ENCODE measurements at places on chromosomes 16 and 17. TPM values are rescaled to one million over a fixed set of nuclear protein-coding genes. Genes with fewer than 3 reads are reported as not detected.

GRB7 gene
- total RNA-seq, result 21.2 TPM

DNA sequence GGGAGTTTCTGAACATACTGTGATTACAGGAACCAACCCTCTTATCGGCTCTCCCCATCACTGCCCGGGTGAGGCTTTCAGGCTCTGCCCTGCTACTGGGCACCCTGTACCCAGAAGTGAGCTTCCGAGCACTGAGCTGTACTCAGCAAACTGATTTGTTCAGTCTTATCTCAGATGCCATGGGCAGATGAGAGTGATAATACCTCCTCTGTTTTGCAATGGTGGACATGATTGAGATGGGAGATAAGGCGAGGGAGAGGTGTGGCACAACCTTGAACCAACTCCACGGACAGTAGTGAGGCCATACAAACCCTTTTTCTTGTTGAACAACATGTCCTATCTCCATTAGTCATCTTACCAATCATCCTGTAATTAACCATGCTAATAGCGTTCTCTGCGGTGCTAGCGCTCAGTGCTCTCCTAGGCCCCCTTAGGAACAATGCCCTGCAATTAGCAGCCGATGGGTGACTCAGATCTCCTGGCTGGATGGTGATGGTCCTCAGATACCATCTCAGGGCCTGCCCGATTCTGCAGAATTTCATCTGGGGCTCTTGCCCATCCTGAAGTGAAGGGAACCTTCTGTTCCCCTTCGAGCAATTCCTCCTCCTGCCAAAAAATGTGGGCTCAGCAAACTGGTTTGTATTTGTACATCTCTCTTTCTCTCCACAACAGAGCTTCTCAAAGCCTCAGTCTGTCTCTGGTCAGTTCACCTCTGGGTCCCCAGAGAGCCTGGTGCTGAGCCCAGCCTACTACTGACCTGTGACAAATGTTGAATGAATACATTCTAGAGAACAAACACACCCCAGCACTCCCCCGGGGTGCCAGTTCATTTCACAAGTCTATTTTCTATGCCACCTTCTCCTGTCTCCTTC lies 139.3 kb upstream of the IRX3 start:
- no peak overlapping the region for H3K27ac ChIP-seq
- peaks cover 9% of the 10 kb centered on the region for H3K27me3 ChIP-seq
- H3K4me1 ChIP-seq, result no peaks in the 10 kb centered on the region
- DNase-seq, result no peak
- no peaks in the 10 kb centered on the region for H3K36me3 ChIP-seq

DNA sequence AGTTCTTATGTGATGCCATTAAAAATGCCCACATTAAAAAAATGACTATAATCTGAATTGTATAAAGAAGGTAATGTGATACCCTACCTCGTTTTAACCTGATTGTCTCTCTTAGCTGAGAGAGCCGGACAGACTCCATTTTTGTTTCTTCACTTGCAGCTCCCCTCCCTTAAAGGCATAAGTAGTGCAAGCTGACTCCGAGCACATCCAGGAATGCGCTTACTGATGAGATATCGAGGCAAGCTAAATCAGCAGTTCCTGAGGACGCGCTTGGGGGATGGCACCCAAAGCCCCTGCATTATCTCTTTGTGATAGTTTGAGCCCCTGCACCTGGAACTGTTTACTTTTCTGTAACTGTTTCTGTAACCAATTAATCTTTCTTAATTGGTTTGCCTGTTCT lies 6.3 kb downstream of the KRT24 start:
- no peak for DNase-seq
- H3K27me3 ChIP-seq, result no peaks in the 10 kb centered on the region
- H3K4me3 ChIP-seq, result no peak overlapping the region
- H3K36me3 ChIP-seq, result no peaks in the 10 kb centered on the region
- H3K27ac ChIP-seq, result no peak overlapping the region

GRCh38 chr16:70688246-70688742 lies 2.4 kb upstream of the MTSS2 start:
- no peak for DNase-seq
- no peaks in the 10 kb centered on the region for H3K36me3 ChIP-seq
- H3K27ac ChIP-seq, result no peak overlapping the region
- H3K27me3 ChIP-seq, result no peaks in the 10 kb centered on the region
- H3K4me1 ChIP-seq, result peaks cover 20% of the 10 kb centered on the region

DNA sequence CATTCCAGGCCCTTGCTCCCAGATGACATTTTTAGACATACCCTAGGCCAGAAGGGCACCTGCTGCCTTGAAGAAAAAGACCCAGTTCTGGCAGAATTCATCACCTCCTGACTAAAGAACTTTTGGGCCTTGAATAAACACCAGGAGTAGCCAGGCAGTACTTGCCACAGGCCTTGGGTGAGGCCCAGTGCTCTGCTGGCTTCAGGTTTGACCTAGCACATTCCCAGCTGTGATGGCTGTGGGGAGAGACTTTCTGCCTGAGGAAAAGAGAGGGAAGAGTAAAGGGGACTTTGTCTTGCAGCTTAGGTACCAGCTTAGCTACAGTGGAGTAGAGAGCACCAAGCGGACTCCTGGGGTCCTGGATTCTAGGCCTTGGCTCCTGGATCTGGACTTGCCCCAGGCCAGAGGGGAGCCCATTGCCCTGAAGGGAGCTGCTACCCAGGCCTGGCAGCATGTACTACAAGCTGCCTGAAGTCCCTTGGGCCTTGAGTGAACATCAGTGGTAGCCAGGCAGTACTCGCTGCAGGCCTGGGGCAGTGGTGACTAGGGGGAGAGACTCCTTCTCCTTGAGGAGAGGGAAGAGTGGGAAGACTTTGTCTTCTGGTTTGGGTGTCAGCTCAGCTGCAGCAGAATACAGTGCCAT lies 44.3 kb downstream of the ABCA8 start:
- no peak overlapping the region for H3K4me3 ChIP-seq
- H3K36me3 ChIP-seq, result no peaks in the 10 kb centered on the region
- peaks cover 9% of the 10 kb centered on the region for H3K27me3 ChIP-seq
- peaks cover 16% of the 10 kb centered on the region for H3K4me1 ChIP-seq
- DNase-seq, result no peak
- no peak overlapping the region for H3K27ac ChIP-seq

- no peaks in the 10 kb centered on the region for H3K36me3 ChIP-seq
- H3K27me3 ChIP-seq, result no peaks in the 10 kb centered on the region
- no peak overlapping the region for H3K27ac ChIP-seq
- H3K4me1 ChIP-seq, result peaks cover 26% of the 10 kb centered on the region
These were observed 18.7 kb downstream of the KRT9 start for GRCh38 chr17:41553176-41553575.

KCNH4 gene
- total RNA-seq, result not detected

DNA sequence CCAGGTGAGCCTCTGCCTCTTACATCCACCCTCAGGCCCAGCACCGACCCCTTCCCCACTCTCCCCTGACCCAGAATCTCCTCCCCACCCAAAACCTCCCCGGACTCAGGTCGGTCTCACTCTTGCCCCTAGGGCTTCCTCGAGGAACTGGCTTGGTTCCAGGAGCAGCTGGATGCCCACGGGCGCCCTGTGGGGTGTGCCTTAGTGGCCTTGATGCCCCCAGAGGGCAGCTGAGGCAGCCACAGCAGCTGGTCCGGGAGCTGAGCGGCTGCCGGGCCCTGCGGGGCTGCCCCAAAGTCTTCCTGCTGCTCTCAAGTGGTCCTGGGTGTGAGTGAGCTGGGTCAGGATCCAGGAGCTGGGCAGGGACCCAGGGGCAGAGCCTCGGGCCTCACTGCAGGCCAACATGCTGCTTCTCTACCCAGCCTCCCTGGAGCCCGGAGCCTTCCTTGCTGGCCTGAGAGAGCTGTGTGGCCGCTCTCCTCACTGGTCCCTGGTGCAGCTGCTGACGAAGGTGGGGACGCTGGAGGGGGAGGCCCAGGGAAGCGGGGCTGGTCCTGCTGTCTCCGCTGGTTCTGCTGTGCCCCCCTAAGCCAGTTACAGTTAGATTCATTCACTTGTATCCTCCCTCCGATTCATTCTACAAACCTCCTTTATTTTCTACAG lies 9.6 kb downstream of the ZNF213 start:
- no peaks in the 10 kb centered on the region for H3K27me3 ChIP-seq
- H3K4me1 ChIP-seq, result peaks cover 4% of the 10 kb centered on the region
- no peaks in the 10 kb centered on the region for H3K36me3 ChIP-seq
- no peak for DNase-seq
- no peak overlapping the region for H3K27ac ChIP-seq

DNA sequence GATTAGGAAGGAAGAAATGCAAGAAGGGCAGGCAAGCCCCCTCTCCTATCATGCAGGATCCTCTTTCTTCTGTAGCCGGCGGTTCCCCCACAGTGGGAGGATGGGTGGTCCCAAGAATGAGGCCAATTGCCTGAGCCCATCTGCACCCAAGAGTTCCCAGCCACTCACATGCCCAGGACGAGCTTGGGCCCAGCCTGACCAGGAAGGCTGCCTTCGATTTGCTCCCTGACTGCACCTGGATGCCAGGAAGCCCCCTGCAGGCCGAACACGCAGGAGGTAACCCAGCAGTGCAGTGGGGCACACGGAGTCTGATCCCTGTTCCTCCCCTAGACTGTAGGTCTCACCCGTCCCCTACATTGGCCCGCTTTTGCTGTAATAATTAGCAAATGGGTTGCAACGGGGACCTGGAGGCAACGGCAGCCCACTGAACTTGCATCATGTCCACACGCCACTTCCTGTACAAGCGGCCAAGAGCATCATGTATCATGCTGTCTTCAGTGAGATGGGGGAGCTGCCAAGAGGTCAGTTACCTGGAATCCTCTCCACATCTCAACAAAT lies 67.5 kb downstream of the AMFR start:
- peaks cover 9% of the 10 kb centered on the region for H3K4me1 ChIP-seq
- H3K27me3 ChIP-seq, result no peaks in the 10 kb centered on the region
- H3K36me3 ChIP-seq, result no peaks in the 10 kb centered on the region
- no peak overlapping the region for H3K27ac ChIP-seq
- no peak overlapping the region for H3K4me3 ChIP-seq

- no peaks in the 10 kb centered on the region for H3K27me3 ChIP-seq
- H3K36me3 ChIP-seq, result peaks cover under 1% of the 10 kb centered on the region
- H3K27ac ChIP-seq, result 0 out of 2 replicates have a peak overlapping the region, but pooled peaks have one; percentile 30
- no peak overlapping the region for H3K4me3 ChIP-seq
These were observed 14.2 kb downstream of the POLR3K start for GRCh38 chr16:38941-39892.

CACNG3 gene
- not detected for total RNA-seq

NOL3 gene
- 91.6 TPM for total RNA-seq

CEP112 gene
- 6.5 TPM for total RNA-seq

CCDC200 gene
- not detected for total RNA-seq

TK1 gene
- total RNA-seq, result 340 TPM

PPM1E gene
- total RNA-seq, result not detected

DNA sequence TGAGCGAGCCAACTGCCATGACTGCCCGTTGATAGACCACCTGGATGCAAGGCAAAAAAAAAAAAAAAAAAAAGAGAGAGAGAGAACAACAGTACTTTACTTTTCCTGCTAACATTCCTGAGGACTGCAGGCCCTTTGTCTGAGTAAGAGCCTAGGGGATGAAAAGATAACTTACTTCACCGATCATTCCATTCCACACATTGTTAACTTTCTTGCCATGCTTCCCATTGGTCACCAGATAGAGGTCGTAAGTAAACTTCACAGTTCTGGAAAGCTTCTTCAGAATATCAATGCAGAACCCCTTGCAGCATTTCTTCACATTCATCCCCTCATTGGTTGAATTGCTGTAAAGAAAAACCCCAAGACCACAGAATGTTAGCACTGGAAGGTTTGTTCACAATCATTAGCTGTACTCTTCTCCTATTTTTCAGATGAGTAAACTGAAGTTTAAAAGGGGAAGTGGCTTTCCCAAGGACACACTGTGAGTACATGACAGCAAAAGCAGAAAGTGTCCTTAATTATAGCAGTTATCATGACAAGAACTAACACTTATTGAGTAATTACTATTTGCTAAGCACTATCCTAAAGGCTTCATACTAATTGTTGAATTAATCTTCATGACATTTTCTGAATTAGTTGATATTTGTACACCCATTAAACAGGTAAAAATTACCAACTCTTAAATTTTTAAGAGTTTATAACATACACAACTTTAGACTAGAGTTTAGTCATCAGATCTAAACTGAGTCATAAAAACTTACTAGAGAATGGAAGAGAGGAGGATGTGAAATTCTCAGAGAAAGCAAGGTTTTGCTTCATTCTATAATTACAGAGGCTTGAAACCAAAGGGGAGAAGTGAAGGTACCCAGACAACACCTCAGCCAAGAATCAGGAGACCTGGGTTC lies 341.2 kb downstream of the GRIN2A start:
- H3K27ac ChIP-seq, result no peak overlapping the region
- H3K36me3 ChIP-seq, result no peaks in the 10 kb centered on the region
- H3K4me1 ChIP-seq, result peaks cover 21% of the 10 kb centered on the region

GRCh38 chr16:77767826-77768225 lies 20.5 kb upstream of the VAT1L start:
- H3K4me3 ChIP-seq, result no peak overlapping the region
- no peaks in the 10 kb centered on the region for H3K36me3 ChIP-seq
- no peaks in the 10 kb centered on the region for H3K27me3 ChIP-seq
- H3K27ac ChIP-seq, result no peak overlapping the region

- H3K4me3 ChIP-seq, result no peak overlapping the region
- peaks cover 51% of the 10 kb centered on the region for H3K27me3 ChIP-seq
These were observed 7.4 kb downstream of the MAF start for GRCh38 chr16:79593074-79593531.

DNA sequence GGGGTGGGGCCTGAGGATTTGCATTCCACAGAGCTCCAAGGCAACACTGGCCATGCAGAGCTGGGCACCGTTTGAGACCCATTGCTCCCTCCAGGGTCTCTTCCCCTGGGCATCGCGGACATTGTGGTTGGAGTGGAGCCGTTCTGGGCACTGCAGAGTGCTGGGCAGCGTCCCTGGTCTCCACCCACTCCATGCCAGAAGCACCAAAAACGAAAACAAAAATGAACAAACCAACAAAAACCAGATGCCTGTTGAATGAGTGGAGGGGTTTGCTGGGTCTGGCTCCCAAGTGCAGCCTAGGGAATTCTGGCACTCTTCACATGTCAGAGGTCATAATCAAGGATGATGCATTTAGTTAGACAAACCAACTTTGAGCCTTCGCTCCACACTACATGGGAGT lies 17.9 kb downstream of the WNT9B start:
- no peak overlapping the region for H3K4me3 ChIP-seq
- no peaks in the 10 kb centered on the region for H3K36me3 ChIP-seq
- no peak overlapping the region for H3K27ac ChIP-seq
- no peaks in the 10 kb centered on the region for H3K4me1 ChIP-seq

DNA sequence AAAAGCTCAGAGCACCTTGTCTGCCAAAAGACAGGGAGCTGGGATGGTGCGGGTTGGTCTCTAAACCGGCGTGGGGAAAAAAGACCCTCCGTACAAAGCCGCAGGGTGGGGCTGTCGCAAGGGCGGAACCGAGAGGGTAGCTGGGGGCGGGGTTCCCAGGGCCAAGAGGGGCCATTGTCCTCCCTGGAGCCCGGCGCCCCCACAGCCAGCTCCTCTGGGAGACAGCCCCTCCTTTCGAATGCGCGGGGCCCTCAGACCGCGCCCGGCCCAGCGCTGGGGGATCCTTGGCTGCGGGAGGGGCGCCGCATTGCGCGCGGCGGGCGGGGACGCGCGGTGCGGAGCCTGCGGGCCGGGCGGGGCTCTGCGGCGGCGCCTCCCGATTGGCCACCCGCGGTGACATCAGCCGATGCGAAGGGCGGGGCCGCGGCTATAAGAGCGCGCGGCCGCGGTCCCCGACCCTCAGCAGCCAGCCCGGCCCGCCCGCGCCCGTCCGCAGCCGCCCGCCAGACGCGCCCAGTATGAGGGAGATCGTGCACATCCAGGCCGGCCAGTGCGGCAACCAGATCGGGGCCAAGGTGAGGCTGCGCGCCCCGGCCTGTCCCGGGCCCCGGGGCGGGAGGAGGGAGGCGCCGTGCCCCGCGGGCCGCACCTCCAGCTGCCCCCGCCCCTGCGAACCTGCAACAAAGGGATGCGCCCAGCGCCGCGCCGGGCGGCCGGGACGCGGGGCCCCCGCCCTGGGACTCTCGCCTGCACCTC lies at the start of gene TUBB3:
TSS of gene TUBB3 (plus strand) at position 459 of the 756 bp plus-strand sequence. CDS start at position 519, 60 bp downstream.
- peak within 1 kb of the TSS; percentile 84 for H3K4me3 ChIP-seq
- no peaks in the 10 kb centered on the region for H3K27me3 ChIP-seq
- H3K4me1 ChIP-seq, result peaks cover 27% of the 10 kb centered on the region
- DNase-seq, result peak; percentile 78
- H3K27ac ChIP-seq, result peak within 1 kb of the TSS; percentile 99
